Activated gamma-delta T cell treated with Interleukin-2 at 50 U/mL for 16 hours (primary cell): ENCODE measurements at places on chromosomes 6 and 20.

DNA sequence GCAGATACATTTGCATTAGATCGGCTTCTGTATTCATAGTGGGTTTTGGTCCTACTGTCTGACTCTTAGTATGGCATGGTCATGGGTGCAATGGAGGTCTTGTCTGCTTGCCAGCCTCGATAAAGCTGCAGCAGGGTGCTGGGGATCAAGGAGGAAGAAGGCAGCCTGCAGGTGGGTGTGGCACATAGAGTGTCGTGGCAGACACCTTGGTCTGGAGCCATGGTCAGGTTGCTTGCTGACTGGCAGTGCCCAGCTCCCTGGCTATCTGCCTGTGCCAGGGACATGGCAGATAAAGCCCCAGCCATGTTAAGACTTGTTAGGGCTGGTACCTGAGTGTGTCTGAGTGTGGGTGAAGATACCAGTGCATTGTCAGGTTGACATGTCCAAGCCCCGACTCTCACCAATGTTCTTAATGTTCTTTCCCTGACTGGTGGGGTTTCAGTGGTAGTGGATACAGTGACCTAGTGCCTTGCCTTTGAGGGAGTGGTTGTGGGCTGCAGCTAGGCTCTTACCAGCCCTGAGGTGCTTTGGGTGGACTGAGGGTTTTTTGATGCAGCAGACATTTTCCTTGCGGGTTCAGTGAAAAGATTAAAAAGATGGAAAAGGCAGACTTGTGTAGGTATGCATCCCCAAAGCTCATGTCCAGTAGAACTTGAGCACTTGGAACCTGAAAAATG, 1.8 kb downstream of the FAM83D start:
- DNase-seq, result no peak

DNA sequence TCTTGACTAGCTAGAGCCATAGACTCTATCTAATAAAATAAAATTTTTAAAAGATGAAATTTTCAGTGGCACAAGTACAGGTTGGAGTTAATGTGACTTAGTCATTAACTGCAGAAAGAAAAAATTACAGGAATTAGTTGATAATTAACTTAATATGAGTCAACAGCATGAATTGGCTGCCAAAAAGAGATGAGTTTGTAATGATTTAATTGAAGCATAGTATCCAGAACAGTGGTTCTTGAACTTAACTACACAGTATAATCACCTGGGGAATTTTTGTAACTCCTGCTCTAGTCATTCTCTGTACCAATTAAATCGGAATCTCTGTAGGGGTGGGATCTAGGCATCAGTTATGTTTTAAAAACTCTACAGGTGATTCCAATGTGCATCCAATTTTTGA, 46.3 kb upstream of the HMGN3 start:
- no peak for DNase-seq

DNA sequence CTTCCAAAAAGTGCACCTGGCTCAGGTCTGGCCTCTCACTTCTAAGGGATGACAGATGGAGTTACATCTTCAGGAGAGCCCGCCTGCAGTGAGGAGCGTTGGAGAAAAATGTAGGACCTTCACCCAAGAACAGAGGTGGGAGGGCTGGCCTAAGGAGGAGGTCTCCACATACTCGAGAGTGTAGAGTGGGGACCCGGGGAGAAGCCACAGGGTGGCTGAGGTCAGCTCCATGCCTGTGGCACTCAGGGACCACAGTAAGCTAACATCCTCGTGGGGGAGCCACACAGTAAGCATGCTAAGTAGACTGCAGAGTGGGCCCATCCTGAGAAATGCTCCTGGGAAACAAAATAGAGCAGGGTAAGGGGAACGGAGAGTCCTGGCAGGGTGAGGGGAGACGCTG, 24.0 kb downstream of the AAR2 start:
- no peak for DNase-seq

GRCh38 chr6:170164271-170164900, 126.5 kb downstream of the DLL1 start:
- DNase-seq, result no peak

- DNase-seq, result no peak
These were observed at the start of gene GCNT2 for GRCh38 chr6:10521104-10521808. GCNT2 (plus strand) TSS chr6:10521351; CDS start chr6:10528912, 7,561 bp downstream.

DNA sequence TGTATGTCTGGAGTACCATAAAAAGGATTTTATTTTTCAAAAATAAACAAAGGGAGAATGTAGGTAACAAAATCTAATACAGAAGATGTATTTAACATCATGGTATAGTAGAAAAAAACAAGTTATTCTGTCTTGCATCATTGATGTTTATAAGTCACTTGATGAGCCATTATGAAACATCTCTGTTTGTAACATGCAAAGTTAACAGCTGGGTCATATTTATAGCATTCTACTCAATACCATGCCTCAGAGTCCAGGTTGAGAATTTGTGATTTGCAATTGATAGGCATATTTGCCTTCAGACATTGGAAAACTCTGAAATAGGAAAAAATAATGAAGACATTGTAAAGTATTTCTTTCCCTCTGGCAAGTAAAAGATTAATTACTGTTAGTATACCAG, 52.3 kb upstream of the IL20RA start:
- no peak for DNase-seq

DNA sequence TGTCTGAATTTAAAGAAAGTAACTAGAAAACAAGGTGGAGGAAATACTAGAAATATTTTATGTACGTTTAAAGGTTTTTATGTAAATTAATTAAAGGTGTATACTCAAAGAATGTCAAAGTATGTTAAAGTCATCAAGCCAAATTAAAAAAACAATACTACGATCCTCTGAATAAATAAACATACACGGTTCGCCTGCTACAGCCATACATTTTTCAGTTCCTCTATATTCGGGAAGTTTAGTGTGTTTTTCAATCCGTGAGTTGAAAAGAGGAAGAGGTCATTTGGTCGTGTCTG, 626 bp downstream of the STX7 start:
- DNase-seq, result no peak

GRCh38 chr6:47701363-47701762, 3.0 kb downstream of the ADGRF4 start:
- no peak for DNase-seq

DNA sequence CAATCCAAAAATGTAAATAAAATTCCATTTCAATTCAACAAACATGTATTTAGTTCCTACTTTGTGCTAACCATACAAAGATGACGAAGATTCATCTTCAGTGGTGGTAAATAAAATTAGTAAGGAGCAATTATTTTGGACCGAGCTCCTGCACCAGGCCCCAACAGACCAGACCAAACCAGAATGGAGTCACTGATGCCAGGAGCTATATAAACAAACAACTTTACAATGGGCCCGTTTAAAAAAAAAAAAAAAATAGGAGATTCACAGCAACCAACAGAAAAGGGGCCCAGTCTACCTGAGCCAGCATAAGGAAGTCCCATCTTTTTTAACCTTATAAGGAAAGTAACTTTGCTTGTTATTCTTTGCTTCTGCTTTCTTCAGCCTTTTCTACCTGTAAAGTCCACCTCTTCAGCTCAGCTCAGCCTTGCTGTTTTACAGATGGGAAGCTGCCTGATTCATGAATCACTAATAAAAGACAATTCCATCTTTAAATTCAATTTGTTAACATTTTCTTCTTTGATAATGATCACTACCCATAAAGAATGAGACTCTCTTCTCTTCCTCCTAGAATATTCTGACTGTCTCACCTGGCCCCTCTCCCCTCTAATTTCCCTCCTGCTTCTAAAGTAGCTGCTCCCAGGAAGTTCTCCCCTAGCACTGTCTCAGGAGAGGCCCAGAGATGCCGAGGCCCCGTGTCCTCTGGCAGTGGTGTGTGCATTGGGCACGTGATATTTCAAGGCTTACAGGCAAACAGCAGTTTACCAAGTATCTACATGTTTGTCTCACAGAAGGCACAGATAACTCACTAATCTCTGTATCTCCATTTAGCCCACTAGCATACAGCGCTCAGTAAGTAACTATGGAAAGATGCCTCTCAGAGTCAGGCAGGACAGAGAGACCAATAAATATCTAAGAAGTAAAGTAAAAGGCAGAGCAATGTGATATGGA, 8.4 kb downstream of the MBOAT1 start:
- DNase-seq, result no peak

- no peak for DNase-seq
These were observed 156.3 kb downstream of the ARID1B start for GRCh38 chr6:156933201-156934068.

- DNase-seq, result peak; percentile 59
These were observed 29.7 kb downstream of the FYN start for GRCh38 chr6:111843347-111844147.

- DNase-seq, result no peak
These were observed 138.7 kb upstream of the EDN1 start for GRCh38 chr6:12151433-12151820.

- DNase-seq, result no peak
These were observed 36.9 kb upstream of the FRMD1 start for GRCh38 chr6:168115748-168116437.

DNA sequence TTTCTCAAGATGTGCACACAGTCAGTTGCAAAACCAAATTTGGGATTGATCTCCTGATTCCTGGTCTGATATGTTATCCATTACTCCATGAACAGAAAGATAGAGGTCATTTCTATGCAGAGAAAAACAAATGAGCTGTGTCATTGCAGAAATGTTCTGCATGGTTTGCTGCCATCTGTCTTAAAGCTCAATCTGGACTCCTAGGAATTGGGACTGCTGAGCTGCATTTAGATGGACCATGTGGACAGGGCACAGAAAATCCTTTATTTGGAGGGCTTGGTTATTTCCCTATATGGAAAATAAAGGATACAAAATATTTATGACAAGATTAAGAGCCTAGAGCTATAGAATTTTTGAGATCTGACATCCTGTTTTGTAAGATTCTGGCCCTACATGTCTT, 91.3 kb downstream of the ADGRB3 start:
- no peak for DNase-seq
